ENCODE measurements at places on chromosomes 13 and 19. TPM values are rescaled to one million over a fixed set of nuclear protein-coding genes. Genes with fewer than 3 reads are reported as not detected.

Gene TJP3
- total RNA-seq, result not detected

Gene SLC8A2
- total RNA-seq, result 0.36 TPM

Gene PLEKHF1
- 19.0 TPM for total RNA-seq

Gene SIGLEC11
- not detected for total RNA-seq

Gene SOX21
- 0.07 TPM for total RNA-seq
